Stimulated activated CD4-positive, alpha-beta T cell treated with anti-CD3 and anti-CD28 coated beads, Interleukin-15, amount 100 ng/mL, for 48 hours (primary cell): ENCODE measurements at places on chromosomes 11 and 22.

GRCh38 chr22:29260031-29260560 is 7.7 kb downstream of the RHBDD3 start:
- no peak for DNase-seq

DNA sequence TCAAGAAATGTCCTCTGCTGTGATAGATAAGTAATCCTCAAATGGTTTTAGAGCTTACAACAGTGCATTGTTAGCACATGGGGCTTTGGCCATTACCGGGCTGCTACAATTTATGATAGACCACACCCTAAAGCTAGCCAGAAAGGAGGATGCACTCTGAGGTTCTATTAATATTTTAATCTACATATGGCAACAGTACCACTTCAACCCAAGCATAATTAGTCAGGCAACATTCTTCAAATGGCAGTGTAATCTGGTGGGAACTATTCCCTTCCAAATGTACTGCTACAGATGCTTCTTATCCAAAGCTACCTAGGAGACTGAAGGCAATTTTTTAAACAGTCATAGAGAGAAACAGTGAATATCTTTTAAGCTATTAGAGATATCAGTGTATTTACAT is 697.6 kb downstream of the KCNA4 start:
- DNase-seq = no peak

DNA sequence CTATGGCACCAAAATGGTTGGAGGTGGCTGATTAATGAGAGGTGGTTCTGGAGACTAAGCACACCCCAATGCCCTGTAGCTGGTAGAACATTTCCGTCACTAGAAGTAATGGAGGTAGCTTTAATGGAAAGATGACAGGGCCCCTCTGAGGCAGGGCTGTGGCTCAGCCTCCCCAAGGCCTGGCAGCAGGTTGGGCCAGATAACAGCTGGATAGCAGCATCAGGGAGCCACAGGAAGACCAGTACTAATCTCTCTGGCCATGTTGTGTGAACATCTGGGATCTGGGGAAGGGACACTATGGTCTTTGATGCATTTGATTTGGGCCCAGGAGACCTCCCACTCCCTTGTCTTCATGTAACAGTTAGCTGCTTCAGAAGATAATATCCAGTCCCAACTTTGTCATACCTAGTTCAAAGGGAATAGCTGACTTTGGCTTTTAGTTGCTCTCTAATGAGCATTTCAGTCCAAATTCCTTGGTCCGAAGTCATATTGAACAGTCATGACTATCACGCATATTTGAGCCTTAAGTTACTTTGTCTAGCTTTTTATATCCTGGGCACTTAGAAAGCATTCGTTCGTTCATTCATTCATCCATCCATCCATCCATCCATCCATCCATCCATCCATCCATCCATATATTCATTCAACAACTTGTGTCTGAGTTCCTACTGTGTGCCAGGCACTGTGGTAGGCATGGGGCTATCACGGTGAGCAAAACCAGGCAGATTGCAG is 53.0 kb upstream of the LMO2 start:
- DNase-seq = no peak

DNA sequence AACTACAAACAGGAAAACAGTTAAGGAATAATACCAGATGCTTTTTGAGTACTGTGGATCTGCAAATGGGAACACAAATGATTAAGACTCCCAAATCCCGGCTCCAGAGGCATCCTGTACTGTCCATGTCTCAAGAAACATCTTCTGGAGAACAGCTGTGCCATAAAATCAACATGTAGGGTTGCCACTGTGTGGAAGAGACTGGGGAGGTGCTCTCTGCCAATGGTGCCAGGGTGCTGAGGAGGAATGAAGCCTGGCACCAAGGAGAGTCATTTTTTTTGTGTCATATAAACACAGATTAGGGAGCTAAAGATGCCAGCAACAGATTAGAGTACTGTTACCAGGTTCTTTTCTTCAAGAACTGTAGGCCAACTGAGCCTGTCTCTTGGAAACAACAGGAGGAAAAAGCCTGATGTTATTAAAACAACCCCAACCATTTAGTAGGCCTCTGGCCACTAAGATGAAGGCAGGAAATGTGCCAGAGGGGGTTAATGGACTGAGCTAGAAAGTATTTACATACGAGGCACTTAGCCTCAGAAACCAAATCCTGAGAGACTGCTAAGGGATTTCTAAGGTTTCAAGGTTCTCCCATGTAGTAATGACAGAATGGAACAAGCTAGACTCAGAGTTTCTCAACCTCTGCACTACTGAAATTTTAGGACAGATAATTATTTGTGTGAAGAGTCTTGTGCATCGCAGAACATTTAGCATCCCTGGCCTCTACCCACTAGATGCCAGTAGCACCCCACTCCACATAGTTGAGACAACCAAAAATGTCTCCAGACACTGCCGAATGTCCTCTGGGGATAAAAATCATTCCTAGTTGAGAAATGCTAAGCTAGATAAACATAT is 54.6 kb upstream of the CHRM4 start:
- no peak for DNase-seq
